Nucleus accumbens (tissue), 56 donors: ENCODE measurements at places on chromosomes 1 and 21.

DNA sequence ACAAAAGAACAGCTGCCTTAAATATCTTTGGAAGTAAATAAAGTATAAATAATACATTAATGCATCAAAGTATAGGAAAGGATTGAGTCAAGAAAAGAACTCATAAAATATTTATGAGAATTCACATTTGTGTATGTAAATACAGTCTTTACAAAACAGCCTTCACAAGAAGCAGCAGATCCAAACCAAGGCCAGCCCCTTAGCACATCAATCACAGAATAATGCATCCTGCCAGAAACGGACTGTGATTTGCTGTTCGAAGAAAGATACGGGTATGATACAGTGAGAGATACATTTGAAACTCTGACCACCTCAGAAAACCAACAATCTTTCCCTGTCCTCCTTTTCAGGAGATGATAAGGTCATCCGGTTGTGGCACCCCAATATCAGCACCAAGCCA is 70.9 kb downstream of the WDR64 start:
- no peak for DNase-seq

GRCh38 chr1:51622455-51622913 is 5.6 kb downstream of the OSBPL9 start:
- no peak for DNase-seq

- DNase-seq, result peak; percentile 8
These were observed 138.6 kb upstream of the JUN start for GRCh38 chr1:58922302-58923089.

- no peak for DNase-seq
These were observed 106.2 kb downstream of the NIBAN1 start for GRCh38 chr1:184867866-184868689.

DNA sequence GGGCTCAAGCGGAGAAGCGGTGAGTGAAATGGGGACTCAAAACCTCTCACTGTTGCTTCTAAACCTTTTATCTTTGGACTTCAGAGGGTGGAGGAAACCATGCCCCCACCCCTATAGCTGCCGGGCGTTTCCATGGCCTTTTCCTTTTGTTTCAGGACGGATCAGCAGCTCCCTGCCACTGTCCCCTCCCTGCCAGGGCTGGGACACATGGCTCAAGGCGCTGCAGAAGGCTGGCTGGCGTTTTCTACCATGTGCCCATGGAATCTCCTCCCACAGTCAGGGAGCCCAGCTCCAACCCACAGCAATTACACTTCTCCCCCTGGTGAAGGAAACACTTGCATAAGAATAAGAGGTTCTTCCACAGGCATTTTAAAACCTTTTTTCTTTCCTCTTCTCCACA is 812.7 kb downstream of the PLA2G4A start:
- DNase-seq, result no peak
